ENCODE measurements at places on chromosomes 13 and 19. TPM values are rescaled to one million over a fixed set of nuclear protein-coding genes. Genes with fewer than 3 reads are reported as not detected.

Gene TYK2
- 29.1 TPM for total RNA-seq

Gene F7
- 0.24 TPM for total RNA-seq

DNA sequence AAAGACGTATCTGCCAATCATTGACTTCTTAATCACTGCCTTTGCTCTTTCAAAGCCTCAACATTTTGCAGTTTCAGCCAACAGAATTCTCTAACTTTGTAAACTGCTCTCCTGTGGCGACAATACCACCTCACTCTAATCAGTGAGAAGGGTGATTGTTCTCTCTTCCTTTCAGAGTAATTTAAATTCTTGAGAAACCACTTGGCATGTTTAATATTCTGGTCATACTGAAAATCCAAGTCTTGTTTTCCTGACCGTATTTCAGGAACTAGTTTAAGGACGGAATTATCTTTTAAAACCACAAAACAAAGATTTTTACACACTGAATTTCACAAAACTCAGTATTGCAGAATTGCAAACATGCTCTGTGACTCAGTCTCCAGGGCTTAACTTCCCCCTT is 5.2 kb upstream of the CDC16 start:
- peak; percentile 30 for DNase-seq

DNA sequence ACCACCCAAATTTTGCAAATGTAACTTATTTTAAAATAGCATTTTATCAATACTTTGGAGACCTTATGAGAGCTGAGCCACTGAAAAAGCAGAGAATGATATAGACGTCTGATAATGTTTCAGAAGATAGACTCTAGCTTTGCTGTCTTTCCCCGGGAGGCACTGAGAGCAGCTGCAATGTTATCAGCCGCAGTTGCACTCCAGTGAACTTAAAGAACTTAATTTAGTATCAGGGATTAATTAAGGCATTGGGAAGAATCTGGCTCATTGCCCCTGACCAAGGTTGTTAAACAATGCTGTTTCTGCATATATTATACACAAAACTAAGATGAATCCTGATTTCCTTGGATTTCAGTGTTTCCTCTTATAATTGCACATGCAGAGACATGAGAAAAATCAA is 75.7 kb upstream of the SGCG start:
- DNase-seq, result no peak

- DNase-seq, result no peak
Observed at GRCh38 chr13:56615572-56615971, 525.1 kb upstream of the PRR20A start.

- no peak for DNase-seq
Observed at GRCh38 chr13:75739244-75739868, 103.2 kb downstream of the LMO7 start.

- no peak for DNase-seq
Observed at GRCh38 chr19:33523167-33523566, 1.6 kb upstream of the PEPD start.

DNA sequence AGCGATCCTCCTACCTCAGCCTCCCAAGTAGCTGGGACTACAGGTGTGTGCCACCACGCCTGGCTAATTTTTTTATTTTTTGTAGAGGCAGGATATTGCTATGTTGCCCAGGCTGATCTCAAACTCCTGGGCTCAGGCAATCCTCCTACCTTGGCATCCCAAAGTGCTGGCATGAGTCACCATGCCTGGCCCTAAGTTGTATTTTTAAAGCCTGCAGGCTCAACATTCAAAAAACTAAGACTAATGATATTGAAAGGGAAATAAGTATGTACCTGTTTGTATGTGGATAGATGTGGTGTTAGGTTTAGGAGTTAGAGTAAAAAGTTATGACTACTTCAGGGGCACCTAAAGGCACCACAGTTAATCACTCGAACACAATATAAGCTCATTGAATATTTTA is 5.4 kb upstream of the IPO5 start:
- no peak for DNase-seq
